ENCODE measurements at places on chromosomes 11 and 22. TPM values are rescaled to one million over a fixed set of nuclear protein-coding genes. Genes with fewer than 3 reads are reported as not detected.

- DNase-seq: no peak
Observed at GRCh38 chr11:76891285-76891684, 30.6 kb downstream of the ACER3 start.

DNA sequence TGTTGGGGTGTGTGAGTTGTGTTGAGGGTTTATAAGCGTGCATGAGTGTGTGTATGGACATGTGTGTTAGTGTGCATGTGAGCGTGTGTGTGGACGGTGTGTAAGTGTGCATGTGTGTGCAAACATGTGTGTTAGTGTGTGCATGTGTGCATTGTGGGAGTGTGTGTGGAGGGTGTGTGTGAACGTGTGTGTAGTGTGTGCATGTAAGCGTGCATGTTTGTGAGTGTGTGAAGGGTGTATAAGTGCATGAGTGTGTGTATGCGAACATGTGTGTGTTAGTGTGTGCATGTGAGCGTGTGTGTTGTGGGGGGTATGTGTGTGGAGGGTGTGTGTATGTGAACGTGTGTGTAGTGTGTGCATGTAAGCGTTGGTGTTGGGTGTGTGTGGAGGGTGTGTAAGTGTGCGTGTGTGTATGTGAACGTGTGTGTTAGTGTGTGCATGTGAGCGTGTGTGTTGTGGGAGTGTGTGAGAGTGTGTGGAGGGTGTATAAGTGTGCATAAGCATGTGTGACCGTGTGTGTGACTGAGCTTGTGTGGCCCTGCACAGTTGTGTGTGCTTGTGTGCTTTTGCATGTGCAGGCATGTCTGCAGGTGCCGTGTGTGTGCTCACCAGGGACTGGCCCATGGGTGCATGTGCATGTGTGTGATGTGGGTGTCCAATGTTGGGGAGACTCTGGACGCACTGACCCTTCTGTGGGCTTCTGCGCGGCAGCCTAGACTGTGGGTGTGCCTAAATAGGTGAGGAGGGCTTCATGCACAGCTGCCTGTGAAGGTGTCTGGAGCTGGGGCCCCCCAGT, 866.2 kb downstream of the TBC1D22A start:
- DNase-seq: no peak

The CRYBA4 gene
- total RNA-seq: not detected

The VPREB1 gene
- not detected for total RNA-seq

Data from lower lobe of right lung (tissue), 2 donors.